Fibroblast of lung (primary cell): ENCODE measurements at places on chromosomes 16 and 17.
A peak's percentile ranks its signal among the peaks of the same experiment; 100 is the strongest.

- peak; percentile 61 for DNase-seq
Observed at GRCh38 chr16:66406534-66407221, 20.4 kb upstream of the BEAN1 start.

GRCh38 chr16:69250081-69250480 lies 61.1 kb upstream of the VPS4A start:
- peak; percentile 23 for DNase-seq

DNA sequence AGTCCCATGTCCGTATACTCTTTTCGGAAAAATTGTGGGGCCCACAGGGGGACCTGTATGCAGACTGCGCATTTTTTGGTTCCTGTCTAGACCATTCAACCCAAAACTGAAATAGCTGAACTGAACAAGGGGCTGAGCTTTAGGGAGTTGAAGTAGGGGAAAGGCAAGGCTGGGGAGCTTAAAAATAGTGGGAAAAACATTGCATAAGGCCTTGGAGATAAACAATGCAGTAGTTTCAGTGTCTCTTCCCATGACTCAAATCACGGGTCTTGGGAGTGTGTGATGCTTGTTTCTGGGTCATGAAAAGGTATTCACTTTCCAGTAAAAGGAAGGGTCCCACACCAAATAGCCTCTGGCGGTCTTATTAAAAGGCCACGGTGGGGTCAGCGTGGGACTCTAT lies 402.8 kb upstream of the SALL1 start:
- no peak for DNase-seq

- DNase-seq: no peak
Observed at GRCh38 chr17:41311111-41311510, 2.0 kb upstream of the KRTAP16-1 start.

DNA sequence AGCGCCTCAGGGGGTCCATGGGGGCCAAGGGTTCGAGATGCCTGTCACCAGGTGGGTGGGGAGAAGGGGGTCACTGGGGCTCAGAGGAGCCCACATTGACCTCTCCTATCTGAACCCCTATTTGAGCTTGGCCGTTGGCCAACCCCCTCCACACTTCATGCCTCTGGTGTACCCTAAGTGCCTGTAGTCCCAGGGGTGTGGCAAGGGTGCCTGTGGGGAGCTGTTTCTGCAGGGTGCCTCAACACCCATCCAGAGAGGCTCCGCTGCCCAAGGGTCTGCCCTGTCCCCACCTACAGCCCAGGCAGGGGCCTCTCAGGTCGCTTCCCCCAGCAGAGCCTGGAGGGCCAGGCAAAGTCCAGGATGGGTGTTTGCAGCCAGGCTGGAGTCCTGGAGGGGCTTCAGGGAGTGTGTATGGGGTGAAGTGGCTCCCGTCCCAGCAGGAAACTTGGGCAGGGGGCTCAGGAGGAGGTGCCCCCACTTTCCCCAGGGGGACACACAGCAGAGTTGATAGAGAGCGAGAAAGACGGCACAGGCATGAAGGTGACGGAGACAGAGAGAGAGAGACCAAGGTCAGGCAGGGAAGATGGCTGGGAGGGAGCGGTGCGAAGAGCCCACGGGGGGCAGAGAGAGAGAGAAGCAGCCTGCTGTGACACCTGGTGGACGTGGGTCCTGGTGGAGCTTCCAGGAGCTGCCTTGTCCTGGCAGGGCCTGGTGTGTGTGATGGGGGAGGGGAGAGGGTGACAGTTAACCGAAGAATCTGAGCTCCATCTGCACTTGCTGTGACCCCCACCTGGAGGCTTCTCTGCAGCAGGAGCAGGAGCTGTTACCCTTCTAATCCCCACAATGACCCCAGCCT lies at the start of gene SEPTIN12:
TSS of gene SEPTIN12 (minus strand) at position 719 of the 856 bp plus-strand sequence. CDS start at position 19, 700 bp downstream.
- no peak for DNase-seq
